Activated T-helper 17 cell treated with anti-CD3 and anti-CD28 coated beads, Interleukin-2, amount 50 U/mL, for 72 hours (primary cell): ENCODE measurements at places on chromosomes 3 and 15. TPM values are rescaled to one million over a fixed set of nuclear protein-coding genes. Genes with fewer than 3 reads are reported as not detected.

- no peak for ATAC-seq
Observed at GRCh38 chr15:91866971-91867372, 13.5 kb downstream of the SLCO3A1 start.

Gene TLNRD1
- total RNA-seq, result 39.3 TPM

- no peak for ATAC-seq
Observed at GRCh38 chr3:188947401-188948280, 224.1 kb upstream of the TPRG1 start.

DNA sequence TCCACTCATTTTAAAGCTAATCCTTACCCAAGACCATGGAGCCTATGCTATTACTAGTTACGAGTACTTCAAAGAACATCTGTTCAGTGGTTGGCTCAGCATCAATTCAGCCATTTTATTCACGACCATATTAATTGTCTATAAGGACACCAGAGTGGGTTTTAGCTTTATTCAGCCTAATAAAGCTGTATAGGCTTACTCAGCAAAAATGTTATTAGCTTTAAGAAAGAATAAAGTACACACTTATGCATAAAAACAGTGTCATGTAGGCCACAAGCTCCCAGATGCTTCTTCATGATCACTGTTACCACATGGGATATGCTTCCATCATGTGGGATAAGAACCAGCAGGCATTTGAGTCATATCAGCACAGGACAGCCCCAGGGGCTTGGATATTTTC, 87.4 kb upstream of the GPR149 start:
- ATAC-seq, result no peak

DNA sequence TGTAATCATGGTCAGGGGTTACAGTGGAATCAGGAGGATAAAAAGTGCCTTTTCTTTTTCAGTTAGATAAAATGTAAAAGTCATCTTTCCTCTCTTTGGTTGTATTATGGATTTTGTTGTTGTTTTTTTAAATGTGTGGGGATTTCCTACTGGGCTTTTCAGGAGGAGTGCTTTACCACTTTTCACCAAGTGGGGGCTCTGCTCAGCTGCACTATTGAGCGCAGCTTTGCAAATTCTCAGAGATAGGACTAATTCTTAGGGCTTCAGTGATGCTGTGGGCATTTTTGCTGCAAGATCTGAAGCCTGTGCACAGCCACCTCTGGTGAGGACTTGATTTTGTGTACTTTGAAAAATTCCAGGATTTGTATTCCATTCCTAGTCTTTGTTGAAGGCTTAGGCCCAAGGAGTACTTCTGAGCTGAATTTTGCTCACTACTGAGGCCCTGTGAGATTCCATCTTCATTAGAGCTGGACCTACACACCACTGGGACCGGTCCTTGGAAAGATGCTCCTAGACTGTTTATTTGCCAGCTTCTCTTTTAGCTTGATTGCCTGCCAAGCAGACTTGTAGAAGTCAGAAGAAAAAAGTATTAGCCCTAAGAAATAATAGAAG, 7.5 kb downstream of the GNB5 start:
- ATAC-seq, result no peak

GRCh38 chr15:79609506-79609905, 177.4 kb downstream of the MINAR1 start:
- ATAC-seq, result no peak

DNA sequence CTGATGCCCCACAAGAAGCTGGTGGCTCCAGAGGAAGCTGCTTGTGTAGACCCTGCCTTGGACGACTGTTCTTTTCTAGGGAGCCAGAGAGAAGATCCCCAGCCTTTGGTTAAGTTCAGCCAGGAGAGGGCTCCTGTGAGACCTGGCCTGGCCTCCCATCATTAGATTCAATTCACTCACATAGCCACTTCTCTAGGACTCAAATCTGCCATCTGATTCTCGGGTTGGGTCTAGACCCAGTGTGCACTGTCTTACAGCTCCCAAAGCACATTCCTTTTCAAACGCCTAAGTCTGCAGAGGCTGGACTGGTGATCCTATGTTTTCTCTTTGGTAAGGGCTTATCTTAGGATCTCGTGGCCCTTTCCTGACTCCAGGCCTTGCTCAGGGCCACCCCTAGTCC, 81.7 kb upstream of the NPHP3 start:
- no peak for ATAC-seq

GRCh38 chr15:36432161-36432560, 147.3 kb upstream of the CDIN1 start:
- no peak for ATAC-seq

GRCh38 chr15:28123408-28124023, 24.4 kb upstream of the OCA2 start:
- ATAC-seq, result peak; percentile 29

DNA sequence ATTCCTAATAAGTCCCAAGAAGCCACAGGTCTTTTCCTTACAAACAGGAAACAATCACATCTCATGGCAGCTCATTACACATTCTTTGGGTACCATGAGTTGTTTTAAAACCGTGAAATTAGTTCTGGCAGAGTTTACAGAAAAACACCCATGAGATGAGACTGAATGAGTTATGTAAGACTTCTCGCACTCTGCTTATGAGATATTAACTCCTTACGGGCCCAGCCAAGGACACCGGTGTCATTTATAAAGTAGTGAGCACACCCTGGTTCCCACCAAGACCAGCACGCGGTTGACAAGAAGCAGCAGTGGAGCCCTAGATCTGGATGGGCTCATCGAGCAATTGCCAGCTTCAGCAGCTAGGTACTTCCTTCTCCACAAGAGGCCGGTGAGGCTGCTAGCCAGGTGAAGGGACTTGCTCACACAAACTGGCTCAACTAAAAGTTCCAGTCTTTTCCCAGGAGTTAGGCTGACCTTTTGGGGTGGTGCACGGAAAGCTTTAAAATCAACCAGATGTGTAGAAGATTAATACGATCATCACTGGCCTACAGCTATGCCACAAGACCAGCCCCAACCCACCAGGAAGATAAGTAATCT, 318.6 kb upstream of the ICE2 start:
- ATAC-seq, result peak; percentile 10

DNA sequence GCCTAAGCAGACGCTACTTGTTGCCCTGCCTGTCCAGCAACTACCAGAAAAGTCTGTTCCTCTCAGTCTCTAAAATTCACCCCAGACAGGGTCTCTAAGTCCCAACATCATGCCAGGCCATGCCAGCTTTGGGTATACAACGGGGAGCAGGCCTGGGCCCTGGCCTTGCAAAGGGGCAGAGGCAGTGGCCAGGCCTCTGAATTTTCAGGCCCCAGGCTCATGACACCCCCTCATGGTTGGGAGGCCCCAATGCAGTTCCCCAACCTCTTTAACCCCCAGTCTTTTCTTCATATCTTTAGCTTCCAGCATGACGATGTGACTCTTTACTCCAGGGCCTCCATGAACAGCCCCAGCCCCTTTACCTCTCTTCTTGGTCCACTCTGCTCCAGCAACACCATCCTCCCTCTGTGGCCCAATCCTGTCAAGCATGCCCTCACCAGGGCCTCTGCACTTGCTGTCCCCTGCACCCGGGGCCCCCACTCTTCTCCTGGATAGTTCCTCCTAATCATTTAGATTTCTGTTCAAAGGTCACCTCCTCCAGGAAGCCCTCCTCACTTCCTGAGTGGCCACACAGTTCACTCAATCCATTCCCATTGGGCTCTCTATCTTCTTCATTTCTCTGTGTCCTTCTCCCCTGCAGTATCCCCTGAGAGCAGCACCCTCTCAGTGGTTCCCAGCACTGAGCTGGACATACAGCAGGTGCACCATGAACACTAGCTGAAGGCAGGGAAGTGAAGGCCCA, 4.8 kb downstream of the IQSEC1 start:
- no peak for ATAC-seq

GRCh38 chr3:4841776-4842440, 137.3 kb upstream of the BHLHE40 start:
- ATAC-seq, result peak; percentile 50

DNA sequence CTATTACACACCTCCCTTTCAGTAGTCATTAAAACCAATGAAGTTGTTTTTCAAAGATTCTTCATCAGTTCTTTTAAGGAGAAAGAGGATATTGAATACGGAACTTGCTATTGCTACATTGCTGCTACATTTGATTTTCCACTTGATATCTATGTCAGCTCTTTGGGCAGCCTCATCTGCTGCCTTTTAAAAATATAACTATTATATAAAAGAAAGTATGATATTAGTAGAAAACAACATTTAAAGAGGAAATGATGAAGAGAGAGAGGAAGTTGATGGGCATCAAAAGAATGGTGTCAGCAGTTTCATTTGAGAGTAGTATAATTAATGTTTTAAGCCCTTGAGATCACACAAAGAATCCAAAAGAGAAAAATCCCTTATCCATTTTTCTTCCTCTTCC, 171.4 kb downstream of the NFKBIZ start:
- ATAC-seq, result no peak
